ENCODE measurements at places on chromosomes 7 and 10. TPM values are rescaled to one million over a fixed set of nuclear protein-coding genes. Genes with fewer than 3 reads are reported as not detected.

GRCh38 chr7:151322906-151323305, 18.7 kb upstream of the NUB1 start:
- no peak for DNase-seq

GRCh38 chr7:125136755-125137532, 207.3 kb upstream of the POT1 start:
- DNase-seq = no peak

GRCh38 chr10:47207281-47207615, 92.7 kb upstream of the GDF10 start:
- DNase-seq = no peak

DNA sequence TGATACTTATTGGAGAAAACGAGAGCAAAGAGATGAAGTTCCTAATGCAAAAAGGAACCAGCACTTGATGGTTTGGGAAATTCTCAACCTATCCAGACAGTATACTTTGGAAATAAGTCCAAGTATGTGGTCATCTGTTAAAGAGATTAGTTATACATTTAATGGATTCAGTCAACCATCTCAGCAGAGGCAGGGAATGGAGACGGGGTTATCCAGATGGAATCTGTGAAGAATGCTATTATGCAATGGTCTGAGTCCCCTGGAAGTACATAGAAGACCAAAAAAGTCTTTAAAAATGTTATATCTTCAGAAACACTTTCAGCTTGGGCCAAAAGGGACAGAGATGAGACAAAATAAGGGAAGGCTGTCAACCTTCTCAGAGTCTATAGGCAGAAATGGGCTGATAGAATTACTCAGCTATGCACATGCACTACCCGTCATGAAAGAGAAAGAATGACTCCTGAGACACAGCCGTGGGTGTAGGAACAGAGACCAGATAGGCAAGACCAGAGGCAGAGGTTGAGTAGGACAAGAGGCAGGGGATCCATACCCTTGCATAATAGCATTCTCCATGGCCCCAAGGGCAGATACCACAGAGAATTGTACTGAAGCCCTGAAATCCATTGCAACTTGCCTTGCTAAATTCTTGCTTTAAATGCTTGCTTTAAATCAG, 738.8 kb upstream of the POT1 start:
- no peak for DNase-seq

DNA sequence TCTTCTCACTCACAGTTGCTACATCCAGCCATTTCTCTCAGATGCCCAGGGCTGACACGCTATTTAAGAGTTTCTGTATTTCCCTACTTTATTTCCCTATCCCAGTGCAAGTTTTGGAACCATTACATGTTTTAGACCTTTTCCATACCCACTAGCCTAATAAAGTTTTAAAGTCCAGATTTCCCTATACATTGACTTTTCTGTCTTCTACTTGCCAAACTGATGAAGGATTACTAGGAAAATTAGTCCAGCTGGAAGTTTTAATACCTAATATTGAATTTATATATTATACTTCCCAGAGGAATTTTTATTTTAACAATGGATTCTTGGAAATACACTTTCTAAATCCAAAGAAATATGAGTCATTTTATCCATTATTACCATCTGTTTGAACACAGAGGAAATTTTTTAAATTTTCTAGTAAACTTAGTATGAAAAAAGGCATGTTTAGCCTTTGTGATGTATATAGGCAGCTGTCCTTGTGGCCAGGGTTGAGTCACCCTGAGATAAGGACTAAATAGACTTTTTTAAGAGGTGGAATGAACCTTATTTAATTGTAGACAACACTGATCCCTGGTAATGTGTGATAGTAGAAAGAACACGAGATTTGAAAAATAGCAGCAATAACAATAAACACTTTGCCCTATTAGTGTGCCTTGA, 205.0 kb downstream of the TFEC start:
- DNase-seq = no peak

GRCh38 chr10:131875501-131875900, 25.3 kb upstream of the PPP2R2D start:
- DNase-seq = no peak

GRCh38 chr7:142855756-142856564, 1.1 kb downstream of the EPHB6 start:
- peak; percentile 51 for DNase-seq

Gene SMNDC1
- total RNA-seq = 30.0 TPM

All from dorsolateral prefrontal cortex (tissue), 122 donors.